ENCODE measurements at places on chromosomes 16 and 17. TPM values are rescaled to one million over a fixed set of nuclear protein-coding genes. Genes with fewer than 3 reads are reported as not detected.

PNMT gene
- 3.9 TPM for total RNA-seq

DNA sequence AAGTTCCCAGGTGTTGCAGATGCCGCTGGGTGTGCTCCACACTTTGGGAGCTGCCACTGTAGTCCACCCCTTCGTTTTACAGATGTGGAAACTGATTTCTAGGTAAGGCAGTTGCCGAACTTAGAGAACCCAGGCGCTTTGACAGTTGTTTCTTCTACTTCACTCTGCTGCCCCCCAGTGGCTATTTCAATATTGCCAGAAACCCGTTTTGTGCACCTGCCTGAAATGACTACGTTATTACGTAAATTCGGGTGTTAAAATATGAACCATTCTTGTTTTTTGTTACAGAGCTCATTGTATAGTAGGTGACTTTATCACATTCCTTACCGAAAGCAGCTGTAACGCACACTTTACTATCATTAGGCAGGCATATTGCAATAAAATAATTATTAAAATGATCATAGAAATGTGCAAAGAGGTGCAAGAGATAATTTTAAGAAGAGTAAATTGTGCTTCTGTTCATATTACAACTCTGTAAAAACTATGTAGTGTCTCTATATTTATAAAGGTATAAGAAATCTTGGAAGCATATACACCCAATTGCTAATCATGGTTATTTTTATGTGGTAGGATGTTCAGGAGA lies 44.9 kb downstream of the OTOA start:
- peak; percentile 28 for DNase-seq

DNA sequence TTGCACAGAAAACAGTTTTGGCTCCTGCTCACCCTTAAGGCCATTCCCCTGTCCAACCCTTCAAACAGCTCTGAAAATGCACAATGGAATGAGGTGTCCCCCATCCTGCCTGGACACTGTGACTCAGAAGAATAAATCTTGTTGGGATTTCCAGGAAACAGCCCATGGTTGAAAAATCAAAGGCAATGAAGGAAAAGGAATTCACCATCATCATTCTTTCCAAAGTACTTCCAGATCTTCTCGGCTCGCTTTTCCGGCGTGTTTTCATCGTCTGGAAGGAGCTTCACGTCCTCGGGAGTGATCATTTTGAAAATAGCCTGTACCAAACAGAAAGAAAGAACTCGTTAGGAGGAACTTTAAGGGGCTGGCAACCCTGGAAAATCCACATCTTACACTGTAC lies 4.3 kb downstream of the RCVRN start:
- DNase-seq = no peak

GRCh38 chr16:31352376-31353115 lies 2.4 kb upstream of the ITGAX start:
- no peak for DNase-seq

DNA sequence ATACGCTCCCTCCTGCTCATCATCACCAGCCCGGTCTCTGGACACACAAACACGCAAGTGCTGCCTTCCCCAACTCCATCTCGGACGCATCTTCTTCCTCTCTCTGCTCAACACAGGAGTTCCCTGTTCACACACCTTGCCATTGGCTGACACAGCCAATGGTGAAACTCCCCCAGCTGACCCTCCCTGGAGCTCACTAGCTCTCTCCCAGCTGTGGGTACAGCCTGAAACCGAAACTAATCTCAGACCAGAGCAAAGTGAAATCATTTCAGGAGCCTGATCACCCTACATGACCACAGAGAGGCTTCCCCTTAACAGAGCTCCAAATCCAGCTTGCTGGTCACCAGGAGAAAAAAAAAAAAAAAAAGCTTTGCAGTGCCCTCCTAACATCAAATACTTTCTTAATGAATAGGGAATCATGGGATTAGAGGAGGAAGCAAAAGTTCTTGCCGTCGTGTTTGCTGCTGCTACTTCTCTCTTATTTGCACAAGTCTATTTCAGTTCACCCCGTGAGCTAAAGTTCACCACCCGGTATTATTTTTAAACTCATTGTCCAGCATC lies 8.3 kb downstream of the CUEDC1 start:
- DNase-seq = peak; percentile 32

SMIM5 gene
- 3.1 TPM for total RNA-seq

DNA sequence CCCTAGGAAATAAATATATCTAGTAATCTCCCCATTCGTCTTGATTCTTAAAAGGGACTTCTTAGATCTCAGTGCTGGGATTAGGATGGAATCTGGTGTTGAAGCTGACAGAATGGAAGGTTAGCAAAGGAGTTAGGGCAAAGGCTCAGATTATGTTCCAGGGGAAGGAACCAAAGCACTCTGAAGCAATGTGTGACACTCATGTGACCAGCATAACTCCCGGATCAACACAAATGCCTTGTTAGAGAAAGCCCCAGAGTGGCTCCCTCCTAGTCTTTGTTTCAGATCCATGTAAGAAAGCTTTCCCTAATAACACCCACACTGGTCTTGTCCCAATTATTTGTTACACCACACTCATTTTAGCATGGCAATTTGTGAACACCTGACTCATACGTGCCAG lies 62.6 kb upstream of the ERN1 start:
- no peak for DNase-seq

DNA sequence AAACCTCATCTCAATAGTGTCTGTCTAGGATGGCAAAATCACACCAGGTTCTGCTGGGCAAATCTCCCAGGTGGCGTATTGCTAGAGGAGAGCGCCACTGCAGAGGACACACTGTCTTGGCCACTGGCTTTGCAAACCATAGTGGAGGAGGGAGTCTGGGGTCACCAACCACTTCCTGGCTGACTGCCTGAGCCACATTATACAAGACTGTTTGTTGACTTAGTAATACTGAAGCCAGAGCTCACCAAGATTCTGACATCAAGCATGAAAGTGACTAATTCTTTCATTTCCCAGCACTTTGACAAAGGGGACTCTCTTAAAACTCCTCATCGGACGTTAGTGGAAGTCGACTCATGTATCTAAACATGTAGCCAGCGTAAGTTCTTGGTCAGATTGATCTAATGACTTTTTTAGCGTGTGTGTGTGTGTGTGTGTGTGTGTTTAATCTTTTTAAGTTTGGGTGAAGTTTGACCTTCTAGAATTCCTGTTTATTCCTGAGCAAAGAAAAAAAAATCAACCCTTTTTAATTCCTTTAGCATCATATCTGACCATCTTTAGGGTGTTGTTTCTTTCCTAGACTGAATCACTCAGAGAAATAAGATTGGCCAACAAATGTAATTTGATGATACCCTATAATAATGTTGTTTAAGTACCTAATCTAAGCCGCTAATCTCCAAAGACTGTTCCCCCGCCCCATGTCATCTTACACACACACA lies 13.7 kb downstream of the PITPNC1 start:
- peak; percentile 60 for DNase-seq

Measured in heart right ventricle (tissue), 16 donors.